ENCODE measurements at places on chromosomes 13 and 19.

GRCh38 chr19:31664997-31665396 is 315.8 kb upstream of the TSHZ3 start:
- DNase-seq: no peak

GRCh38 chr13:110425444-110425780 is 118.3 kb downstream of the COL4A2 start:
- no peak for DNase-seq

GRCh38 chr13:27353166-27353583 is 71.2 kb upstream of the GTF3A start:
- DNase-seq: no peak

DNA sequence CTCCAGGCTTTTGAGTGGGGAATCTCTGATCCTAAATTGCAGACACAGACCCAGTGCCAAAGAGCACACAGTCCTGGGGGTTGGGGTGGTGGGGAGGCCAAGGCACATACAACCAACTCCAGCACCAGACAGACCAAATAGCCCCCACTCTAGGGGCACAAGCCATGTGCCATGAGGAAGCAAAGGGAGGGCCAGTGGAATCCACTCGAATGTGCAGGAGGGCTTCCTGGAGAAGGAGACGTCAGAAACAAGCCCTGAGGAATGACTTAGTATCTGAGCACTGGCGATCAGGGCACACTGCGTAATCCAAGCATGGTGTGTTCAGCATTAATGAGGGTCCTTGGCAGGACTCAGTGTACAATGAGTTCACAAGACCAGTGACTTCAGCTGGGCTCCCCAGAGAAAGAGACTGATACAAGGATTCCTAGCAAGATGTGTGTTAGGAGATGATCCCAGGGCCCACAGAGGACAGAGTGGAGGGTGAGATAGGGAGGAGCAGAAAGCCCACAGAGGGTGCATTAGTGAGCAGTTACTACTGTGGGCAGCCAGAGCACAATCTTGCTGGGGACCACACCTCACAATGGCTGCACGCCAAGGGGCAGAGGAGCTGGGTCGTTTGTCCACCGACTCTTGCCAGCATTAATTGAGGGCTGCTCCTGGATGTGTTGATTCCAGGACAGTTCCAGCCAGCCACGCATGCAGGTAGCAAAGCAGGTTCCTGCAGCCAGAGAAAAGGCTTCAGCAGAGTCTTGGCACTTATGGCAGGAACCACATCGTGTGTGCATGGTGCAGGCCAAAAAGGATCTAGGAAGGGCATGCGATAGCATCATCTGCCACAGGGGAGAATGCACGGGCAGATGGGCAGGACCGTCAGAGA is 152.6 kb upstream of the VSTM2B start:
- DNase-seq: no peak

DNA sequence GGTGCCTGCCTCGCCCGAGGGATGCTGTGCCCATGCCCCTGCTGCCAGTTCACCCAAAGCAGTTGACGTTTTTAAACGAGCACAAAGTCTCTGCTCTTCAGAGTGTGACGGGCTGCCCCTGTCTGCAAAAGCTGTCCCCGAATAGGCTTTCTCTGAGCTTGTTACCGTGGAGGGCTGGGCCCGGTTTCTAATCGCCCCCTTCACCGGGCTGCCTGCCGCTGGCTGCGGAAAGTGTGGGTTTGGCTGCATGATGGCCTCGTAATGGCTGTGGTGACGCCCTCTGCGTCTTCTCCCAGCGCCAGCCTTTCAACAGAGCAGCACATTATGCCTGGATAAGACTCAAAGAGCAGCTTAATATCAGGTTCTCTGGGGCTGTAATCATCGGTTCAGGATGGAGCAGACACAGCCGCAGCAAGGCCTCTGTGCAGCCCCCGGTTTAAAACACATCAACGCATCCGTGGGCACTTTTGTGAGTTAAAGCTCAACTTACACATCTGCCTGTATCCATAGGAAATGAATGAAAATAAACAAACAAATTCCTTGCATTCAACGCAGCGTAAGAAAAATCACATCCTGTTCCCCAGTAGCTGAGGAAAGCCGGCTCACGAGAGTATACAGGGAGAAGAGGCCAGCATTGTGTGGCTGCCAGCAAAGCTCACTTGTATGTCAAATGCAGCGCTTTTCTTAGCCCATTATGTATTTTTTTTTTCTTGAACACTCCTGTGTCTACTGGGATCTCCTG is 166.4 kb upstream of the SOX1 start:
- DNase-seq: no peak

Measured in T-helper 22 cell (primary cell).